Posterior vena cava (tissue), 2 donors: ENCODE measurements at places on chromosomes 5 and 9. TPM values are rescaled to one million over a fixed set of nuclear protein-coding genes. Genes with fewer than 3 reads are reported as not detected.
A peak's percentile ranks its signal among the peaks of the same experiment; 100 is the strongest.

The ADGRD2 gene
- total RNA-seq: not detected

The C5orf52 gene
- total RNA-seq: not detected

The BRIX1 gene
- total RNA-seq: 20.4 TPM

The PDE6A gene
- not detected for total RNA-seq

The PCDHB14 gene
- 5.0 TPM for total RNA-seq

The ACTL7A gene
- total RNA-seq: not detected

The AGXT2 gene
- total RNA-seq: not detected

GRCh38 chr9:116516456-116516855 lies 170.6 kb upstream of the TRIM32 start:
- DNase-seq: no peak

- no peak for DNase-seq
Measured at GRCh38 chr9:90012949-90013348, 408.1 kb downstream of the GADD45G start.

- DNase-seq: no peak
Measured at GRCh38 chr5:142095035-142095434, 13.5 kb upstream of the NDFIP1 start.

DNA sequence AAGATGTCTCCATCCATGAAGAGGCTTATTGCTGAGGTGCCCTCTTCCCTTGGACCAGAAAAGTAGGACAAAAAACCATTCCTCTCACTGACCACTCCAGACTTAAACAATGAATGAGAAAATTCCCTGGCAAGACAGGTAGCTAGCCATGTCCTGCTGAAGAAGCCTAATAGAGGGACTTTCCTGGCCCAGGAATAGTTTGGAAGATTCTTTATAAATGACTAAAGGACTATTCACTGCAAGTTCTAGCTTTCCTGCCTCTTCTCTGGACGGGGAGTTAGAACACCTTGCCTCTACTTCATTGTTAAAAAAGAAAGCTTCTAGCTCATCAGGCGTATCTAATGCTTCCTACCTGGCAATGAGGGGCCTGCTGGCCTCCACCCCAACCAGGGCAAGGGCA lies 153.6 kb downstream of the NR3C1 start:
- DNase-seq: no peak

- DNase-seq: peak; percentile 86
Measured at GRCh38 chr5:128538250-128539037, 399 bp upstream of the FBN2 start.

GRCh38 chr5:2729189-2729588 lies 22.3 kb downstream of the IRX2 start:
- DNase-seq: no peak

- no peak for DNase-seq
Measured at GRCh38 chr9:78893774-78894401, 597.0 kb downstream of the PSAT1 start.

DNA sequence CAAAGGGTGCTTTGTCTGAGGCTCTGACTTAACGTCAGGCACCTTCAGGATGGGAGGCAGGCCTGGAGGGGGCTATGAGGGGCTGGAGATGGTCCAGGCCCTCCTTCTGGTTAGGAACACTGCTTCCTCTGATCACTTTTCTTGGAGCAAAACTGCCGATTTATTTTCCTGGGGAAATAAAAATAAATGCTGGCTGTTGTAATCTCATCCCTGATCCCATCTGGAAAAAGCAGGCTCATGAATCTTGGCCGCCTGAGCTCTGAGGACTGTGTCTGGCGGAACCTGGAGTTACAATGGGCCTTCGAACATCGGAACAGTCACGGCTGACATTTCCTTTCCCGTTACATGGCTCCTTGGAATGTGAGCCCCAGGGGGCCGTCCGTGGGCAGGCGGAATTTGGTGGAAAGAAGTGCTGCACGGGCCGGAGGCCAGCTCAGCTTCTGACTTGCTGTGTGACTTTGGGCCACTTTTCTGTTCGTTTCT lies 157.8 kb downstream of the RGS3 start:
- peak; percentile 97 for DNase-seq

- DNase-seq: no peak
Measured at GRCh38 chr9:121912812-121913627, 180.1 kb downstream of the TTLL11 start.

GRCh38 chr9:70481471-70481870 lies 67.0 kb upstream of the KLF9 start:
- DNase-seq: no peak

DNA sequence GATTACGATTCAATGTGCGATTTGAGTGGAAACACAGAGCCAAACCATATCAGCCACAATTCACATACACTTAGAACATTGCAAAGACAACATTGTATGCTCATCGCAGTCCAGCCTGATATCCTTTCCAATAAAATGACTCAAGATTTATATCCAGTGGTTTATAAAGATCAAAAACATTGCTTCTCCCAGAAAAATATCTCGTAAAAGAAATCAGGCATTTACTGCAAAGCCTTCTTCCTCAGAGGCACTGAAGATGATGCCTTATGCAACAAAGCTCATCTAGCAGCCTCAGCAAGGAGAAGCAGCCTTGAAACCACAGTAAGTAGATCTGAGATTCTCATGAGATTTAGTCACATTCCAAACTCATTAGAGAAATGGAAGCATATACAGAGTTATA lies 523.8 kb downstream of the ELAVL2 start:
- no peak for DNase-seq

- no peak for DNase-seq
Measured at GRCh38 chr9:99787556-99787955, 34.1 kb upstream of the NR4A3 start.

DNA sequence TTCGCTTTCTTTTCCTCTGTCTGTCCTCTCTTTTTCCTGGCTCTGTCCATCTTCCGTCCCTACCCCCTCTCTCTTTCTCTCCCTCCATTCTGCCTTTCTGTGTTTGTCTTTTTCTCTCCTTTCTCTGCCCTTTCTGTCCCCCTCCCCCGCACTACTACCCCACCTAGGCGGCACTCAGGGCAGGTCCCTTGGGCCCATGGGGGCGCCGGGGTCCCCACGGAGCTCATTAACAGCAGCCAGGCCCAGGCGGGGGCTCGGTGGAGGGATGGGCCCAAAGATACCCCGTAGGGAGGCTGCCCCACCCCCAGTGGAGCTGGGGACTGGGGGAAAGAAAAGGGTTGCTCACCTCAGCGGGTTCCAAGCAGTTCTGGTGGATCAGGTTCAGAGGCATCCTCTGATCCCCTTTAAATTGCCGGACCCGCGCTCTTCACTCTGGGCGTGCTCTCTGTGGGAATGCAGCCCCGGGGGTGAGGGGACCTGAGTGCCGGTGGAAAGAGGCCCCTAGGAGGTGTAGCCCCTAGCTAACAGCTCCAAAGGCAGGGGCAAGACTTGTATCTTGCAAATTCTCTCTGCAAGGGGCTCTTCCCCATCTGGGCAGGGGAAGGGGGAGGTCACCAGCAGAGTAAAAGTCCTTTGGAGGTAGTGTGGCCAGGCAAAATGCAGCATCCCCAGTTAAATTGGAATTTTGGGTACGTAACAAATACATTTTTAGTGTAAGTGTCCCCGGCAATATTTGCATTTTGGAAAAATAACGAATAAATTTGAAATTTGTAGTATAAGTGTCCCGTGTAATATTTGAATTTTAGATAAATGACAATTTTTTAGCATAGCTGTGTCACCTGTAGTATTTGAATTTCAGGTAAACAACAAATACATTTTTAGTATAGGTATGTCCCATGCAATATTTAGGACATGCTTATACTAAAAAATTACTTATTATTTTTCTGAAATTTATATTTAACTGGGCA lies 7.4 kb downstream of the LHX2 start:
- DNase-seq: no peak

- DNase-seq: no peak
Measured at GRCh38 chr9:89252651-89253267, 58.2 kb upstream of the CKS2 start.

DNA sequence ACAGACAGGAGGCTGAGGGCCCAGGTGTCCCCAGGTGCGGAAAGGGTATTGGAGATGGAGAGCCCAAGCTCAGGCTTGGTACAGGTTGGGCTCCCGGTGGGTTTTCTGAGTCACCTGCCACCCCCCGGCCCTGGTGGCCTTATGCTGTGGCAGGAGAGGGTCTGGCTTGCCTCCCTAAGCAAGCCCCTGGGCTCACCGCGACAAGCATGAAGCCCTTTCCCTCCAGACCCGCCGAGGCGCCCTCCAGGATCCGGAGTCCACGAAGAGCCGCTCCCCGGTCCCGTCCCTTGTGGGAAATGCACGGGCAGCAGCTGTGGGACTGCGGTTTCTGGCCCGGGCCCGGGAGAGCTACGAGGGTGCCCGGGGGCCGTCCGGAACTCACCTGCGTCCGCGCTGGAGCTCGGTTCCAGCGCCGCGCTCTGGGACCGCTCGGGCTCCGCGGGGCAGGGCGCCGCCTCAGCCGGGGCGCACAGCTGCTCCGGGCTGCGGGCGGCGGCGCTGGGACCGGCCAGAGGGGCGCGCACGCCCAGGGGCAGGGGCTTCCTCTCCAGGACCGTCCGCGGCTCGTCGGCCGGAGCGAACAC lies 757 bp downstream of the SAPCD2 start:
- DNase-seq: no peak

DNA sequence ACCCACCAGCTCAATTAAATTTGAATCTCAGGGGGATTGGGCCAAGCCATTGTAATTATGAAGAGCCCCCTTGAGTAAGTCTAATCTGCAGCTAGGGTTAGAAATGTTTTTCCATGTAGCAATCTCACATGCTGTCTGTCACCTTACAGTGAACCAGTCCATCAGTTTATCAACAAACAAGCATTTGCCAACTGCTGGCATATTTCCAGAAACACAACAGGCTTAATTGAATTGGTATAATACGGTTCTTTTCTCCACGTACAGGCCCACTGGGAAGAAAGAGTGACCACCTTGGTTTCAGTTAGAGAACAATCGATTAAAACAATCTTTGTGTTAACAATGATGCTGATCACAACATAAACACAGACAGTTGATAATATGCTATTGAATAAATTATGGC lies 67.4 kb downstream of the NSUN2 start:
- DNase-seq: no peak

GRCh38 chr9:6106711-6107339 lies 91.4 kb upstream of the RANBP6 start:
- no peak for DNase-seq

GRCh38 chr5:16784843-16785791 lies 151.0 kb downstream of the MYO10 start:
- DNase-seq: no peak

DNA sequence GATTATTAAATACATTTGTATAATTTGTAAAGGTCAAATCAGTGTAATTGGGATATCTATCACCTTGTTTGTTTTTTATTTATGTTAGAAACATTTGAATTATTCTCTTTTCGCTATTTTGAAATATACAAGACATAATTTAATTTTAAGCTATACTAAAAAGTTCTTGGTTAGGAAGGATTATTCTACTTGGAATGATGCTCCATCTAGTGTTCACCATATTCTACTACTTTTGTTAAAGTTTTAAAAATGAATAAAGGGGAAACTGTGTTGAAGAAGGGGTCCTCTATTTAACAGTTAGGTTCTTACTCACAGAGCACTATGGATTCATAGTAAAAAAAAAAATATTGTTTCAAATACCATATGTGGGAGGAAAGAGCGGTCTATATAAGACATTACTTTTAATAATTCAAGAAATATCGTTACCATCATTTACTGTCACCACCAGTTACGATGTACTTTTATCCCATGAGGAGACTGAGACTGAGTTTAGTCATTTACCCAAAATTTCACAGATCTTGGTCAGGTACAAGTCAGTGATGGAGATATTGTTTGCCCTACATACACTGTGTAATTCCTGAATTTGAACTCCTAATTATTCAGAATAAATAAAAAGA lies 6.3 kb upstream of the STOM start:
- no peak for DNase-seq

GRCh38 chr5:67106626-67107342 lies 89.8 kb downstream of the CD180 start:
- no peak for DNase-seq

DNA sequence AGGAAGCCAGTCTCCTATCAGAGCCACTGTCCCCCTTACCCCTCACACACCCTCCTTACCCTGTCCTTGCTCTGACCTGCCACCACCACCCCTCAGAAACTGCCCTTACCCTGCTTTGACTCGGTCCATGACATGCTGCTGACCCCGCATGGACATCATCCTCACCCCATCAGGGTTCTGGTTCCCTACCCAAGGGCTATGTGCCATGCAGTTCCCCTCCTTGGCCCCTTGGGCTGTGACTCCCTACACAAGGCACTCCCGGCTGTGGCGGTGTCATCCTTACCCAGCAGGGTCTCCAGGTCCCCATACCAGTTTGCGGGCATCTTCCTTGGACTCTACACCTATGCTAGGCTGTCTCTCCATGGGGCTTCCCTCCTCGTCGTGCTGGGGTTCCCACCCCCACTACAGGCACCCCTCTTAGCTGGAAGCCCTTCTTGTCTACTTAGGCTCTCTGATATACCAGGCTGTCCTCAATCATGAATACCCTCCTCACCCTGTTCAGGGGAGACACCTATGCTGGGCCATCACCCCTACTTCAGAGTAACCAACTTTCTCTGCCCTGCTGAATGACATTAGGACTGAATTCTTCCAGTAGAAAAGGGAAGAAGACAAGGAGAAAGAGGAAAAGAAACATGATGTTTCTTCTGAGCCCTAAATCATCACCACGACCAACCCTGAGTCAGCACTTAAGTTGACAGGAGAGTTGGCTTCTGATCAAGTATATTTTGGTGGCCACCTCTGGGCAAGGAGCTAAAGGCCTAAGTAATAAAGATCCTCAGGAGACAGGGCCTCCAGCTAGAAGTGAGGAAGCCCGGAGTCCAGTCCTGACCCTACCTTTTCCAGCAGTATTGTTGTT lies 115.2 kb downstream of the GCNT1 start:
- DNase-seq: no peak
